ENCODE measurements at places on chromosomes 6 and 20.

GRCh38 chr20:50982363-50982762, 23.7 kb downstream of the MOCS3 start:
- peak; percentile 74 for DNase-seq

GRCh38 chr6:166470029-166470862, 87.5 kb upstream of the MPC1 start:
- no peak for DNase-seq

- peak; percentile 41 for DNase-seq
Measured at GRCh38 chr6:163412801-163413344, 1.6 kb upstream of the QKI start.

GRCh38 chr20:41510847-41511450, 107.2 kb downstream of the CHD6 start:
- DNase-seq, result no peak

GRCh38 chr6:53982366-53983050, 128.7 kb upstream of the MLIP start:
- DNase-seq, result no peak

DNA sequence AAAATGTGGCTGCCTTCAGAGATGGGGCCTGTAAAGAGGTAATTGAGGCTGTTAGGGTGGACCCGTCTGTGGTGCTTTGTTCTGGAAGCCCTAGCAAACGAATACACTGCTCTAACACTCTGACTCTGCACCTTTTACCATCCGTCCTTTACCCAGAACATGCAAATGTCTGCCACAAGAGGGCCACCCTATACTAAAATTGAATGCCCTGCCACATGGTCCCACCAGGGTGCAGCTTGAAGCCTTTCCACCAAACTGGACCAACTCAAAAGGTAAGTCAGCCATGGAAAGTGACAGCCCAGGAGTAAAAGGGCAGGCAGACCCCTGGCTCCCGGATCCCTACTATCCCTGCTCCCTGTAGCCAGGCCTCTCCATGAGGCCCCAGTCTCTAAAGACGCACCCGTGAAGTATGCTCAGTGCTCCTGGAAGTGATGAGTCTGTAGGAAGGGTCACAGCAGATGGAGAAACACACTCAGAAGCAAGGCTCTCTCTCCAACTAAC, 5.8 kb upstream of the BFSP1 start:
- DNase-seq, result peak; percentile 90

- DNase-seq, result no peak
Measured at GRCh38 chr6:9484091-9484490, 930.8 kb downstream of the TFAP2A start.

GRCh38 chr6:164200071-164200470, 785.6 kb downstream of the QKI start:
- peak; percentile 5 for DNase-seq

GRCh38 chr6:145119081-145119480, 616.2 kb downstream of the EPM2A start:
- no peak for DNase-seq

- DNase-seq, result peak; percentile 81
Measured at GRCh38 chr6:5398530-5398929, 137.2 kb downstream of the FARS2 start.

- DNase-seq, result peak; percentile 92
Measured at GRCh38 chr6:126337323-126337722, 2.6 kb upstream of the CENPW start.

GRCh38 chr6:31495580-31495979, 2.4 kb upstream of the MICB start:
- peak; percentile 64 for DNase-seq

DNA sequence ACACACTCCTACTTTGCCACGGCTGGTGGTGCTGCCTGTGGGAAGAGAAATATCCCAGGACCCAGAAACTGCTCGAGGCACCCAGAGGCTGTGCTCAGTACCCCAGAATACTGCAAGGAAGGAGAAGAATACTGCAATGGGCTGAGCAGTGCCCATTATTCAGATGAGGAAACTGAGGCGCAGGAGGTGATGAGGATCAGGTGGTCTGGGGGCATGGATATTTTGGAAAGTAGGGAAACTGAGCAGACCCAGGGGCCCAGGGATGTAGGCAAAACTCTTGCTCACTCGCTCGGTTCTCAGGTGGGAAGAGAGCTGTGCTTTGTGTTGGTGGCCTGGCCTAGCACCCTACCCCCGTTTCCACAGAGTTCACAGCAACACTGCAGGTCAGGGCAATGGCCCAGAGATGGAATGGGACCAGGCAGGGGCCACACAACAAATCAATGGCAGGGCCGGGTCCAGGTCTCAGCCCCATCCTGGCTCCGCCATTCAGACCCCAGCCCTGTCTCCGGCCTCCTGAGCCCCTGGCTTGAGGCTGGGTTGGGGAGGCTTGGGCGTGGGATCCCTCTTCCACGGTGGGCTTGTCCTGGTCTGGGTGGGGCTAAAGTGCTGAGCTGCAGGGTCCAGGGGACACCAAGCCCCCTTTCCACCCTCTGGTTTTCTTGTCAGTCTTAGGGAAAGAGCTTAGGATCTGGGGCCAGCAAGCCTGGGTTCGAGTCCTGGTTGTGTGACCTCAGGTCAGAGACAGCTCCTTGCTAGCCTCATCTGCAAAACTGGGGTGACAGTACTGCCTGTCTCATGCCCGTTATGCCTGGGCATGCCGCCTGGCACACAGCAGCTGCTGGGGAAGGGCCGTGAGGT, 33.9 kb downstream of the SUN5 start:
- no peak for DNase-seq

- DNase-seq, result no peak
Measured at GRCh38 chr6:118306392-118307238, 241.5 kb upstream of the PLN start.

GRCh38 chr6:35011096-35012041, 122.3 kb downstream of the ANKS1A start:
- DNase-seq, result peak; percentile 18

GRCh38 chr6:83221889-83222479, 28.8 kb downstream of the RWDD2A start:
- peak; percentile 74 for DNase-seq

DNA sequence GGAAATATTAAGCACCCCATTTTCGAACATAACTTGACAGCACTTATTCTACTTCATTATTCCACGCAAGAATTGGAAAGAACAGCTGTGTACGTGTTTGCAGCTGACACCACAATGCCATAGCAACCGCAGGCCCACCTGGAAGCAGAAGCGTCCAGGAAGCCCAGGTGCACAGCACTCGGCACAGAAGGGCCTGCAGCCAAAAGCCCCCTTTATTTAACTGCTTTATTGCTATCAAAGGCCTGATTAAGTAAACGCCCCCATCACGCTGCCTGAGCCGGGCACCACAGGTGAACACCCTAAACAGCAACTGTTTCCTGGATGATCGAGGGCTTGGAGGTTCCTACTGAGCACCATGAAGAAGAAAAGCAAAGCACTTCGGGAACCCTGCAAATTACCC, 6.3 kb downstream of the TAF4 start:
- no peak for DNase-seq

GRCh38 chr20:9686866-9687265, 152.0 kb downstream of the PAK5 start:
- DNase-seq, result no peak

DNA sequence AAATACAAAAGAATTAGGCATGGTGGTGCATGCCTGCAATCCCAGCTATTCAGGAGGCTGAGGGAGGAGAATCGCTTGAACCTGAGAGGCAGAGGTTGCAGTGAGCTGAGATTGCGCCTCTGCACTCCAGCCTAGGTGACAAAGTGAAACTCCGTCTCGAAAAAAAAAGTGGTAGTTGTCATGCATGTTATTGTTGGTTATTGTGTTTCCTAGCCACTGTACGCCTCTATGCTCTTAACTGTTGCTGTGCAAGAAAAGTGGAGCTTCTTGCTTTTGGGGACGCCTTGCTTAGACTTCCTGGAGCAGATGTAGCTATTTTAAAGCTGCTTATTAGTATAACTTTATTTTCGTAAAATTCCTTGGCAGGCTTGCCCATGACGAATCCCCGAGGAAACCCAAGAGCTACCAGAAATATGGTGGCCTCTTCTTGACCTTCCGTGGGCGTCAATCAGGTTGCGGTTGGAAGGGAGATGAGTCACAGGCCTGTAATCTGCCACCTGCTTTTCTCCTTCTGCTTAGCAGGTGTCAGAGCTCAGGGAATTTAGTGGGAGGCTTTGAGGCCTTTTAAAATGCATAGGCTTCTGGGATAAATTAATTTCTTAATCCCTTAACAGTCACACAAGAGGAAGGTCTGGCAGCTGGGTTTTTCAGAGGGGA, 17.3 kb downstream of the GABRR2 start:
- DNase-seq, result peak; percentile 96

DNA sequence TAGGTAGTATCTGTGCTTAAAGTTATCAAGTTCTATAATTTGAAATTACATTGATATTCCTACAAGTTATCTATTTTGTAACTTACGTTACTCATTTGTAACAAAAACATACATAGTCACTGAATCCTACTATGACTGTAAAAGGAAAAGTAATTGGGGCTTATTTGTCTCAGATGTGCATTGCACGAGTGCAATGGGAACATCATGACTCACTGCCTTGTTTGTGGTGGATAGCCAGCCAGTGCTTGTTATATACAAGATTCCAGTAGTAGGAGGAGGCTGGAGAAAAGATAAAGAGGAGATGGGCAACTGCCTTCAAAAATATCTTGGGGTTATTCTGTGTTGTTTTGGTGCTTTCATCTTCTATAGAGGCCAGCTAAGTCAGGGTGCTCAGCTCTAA, 164.1 kb downstream of the RNF144B start:
- peak; percentile 76 for DNase-seq

- no peak for DNase-seq
Measured at GRCh38 chr20:41391587-41392001, 25.0 kb upstream of the EMILIN3 start.

- DNase-seq, result no peak
Measured at GRCh38 chr20:44997171-44997570, 30.9 kb downstream of the STK4 start.

GRCh38 chr6:14240411-14241166, 123.0 kb downstream of the CD83 start:
- DNase-seq, result no peak

DNA sequence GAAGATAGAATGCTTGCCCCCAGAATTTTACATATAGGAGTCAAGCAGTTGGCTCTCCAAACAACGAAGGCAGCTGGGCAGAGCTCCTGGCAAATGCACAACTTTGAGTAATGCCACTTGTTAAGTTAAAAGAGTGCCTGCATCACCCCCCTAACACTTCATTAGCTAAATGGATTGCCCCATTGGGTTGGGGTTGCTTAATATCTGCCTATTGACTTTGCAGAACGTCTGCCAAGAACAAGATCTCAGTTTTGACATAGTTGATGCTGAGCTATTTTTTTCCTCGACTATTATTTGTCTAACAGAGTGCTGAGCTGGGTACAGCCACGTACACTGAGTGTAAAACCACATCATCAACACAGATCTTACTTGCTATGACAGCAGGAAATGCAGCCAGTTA, 12.1 kb downstream of the ANKRD60 start:
- DNase-seq, result peak; percentile 49

GRCh38 chr6:115360602-115361325, 699.9 kb downstream of the FRK start:
- DNase-seq, result no peak

DNA sequence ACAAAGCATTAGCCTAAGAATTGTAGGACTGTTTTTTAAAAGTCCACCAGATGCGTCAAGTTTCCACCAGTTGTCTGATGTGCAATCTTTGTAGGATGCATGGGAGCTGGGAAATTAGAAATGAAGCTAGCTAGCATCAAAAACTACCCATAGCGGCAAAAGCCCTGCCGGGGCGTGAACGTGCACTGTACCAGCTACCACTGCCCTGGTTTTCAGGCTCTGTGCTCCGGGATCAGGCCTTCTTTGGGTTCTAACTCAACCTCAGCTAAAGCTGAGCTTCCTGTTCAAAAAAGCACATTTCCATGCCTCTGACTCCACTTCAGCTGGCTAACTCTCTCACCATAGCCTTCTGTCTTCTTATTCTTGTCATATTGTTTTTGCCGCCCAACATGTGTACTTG, 26.9 kb upstream of the FUCA2 start:
- DNase-seq, result no peak

DNA sequence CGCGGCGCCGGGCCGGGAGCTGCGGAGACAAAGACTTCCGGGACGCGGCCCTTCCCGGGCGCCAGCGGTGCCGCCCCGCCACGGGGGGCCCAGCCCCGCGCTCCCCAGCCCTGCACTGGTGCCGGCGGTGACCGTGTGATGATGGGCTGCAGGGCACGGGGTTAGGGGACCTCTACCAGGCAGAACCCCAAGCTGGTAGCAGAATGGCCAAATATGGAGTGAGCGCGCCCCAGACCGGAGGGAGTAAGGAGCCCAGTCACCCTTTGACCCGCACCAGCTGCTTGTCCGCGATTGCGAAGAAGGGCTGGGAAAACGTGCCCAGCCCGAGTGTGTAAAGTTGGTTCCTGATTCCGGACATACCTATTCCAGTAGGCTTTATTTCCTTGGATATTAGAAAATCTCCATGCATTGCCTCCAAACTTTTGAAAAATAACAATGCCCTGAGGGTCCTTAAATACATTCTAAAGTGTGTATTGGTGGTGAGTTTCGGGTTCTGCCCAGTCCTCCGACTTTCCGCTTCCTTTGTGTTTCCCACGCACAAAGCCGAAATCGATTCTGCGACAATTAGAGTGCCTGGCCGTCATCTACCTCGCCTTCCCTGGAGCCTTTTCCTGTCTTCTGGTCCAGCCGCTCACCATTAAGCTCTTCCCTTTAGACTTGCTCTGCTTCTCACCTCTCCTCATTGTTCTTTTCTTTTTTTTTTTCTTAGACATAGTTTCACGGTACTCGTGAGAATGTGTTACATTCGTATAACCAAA, 1.1 kb downstream of the ABRACL start:
- DNase-seq, result peak; percentile 50

DNA sequence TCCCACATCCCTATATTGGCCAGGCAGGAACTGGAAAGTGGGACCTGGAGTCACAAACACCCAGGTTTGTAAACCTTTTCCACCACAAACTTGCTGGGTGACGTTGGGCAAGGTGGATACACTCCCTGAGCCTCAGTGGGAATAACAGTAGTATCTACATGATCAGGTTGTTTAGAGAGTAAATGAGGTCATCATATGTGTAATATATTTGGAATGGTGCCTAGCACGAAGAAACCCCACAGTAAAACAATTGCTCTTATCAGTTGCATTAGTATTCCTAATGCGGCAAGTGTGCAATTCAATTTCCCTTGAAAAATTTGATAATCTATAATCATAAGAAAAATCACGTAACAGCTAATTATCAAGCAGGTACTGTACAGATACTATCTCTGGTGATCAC, 51.9 kb downstream of the HIVEP2 start:
- DNase-seq, result peak; percentile 55

DNA sequence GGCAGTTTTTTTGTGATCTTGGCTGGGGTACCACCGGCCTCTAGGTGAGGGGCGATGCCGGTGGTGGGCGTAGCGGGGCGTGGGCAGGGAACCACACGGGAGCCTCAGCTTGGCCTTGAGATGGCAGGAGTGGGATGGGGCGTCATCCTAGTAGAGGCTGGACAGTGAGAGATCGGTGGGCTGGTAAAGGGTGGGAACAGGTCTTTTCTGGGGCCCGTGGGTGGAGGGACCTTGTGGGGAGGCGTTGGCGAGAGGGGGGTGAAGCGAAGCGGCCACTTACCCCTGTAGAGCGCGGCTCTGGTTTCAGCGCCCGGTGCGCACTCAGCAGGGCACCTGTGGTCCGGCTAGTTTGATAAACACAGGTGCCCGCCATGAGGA, 12.0 kb downstream of the ITPR3 start:
- DNase-seq, result no peak

- DNase-seq, result no peak
Measured at GRCh38 chr6:162371121-162371520, 356.4 kb downstream of the PRKN start.

Measured in choroid plexus epithelial cell (primary cell).